ENCODE measurements at places on chromosomes 5 and 9. TPM values are rescaled to one million over a fixed set of nuclear protein-coding genes. Genes with fewer than 3 reads are reported as not detected.
A peak's percentile ranks its signal among the peaks of the same experiment; 100 is the strongest.

DNA sequence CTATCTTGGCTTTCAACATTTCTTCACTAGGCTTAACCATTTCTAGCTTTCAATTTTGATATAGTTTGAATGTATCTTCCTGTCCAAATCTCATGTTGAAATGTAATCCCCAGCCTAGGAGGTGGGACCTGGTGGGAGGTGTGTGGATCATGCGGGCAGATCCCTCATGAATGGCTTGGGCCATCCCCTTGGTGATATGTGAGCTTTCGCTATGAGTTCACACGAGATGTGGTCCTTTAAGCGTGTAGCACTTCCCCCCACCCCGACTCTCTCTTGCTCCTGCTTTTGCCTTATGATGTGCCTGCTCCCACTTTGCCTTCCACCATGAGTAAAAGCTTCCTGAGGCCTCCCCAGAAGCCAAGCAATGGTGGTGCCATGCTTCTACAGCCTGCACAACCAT is 40.6 kb downstream of the PHAX start:
- DNase-seq = no peak

GRCh38 chr9:114235033-114235661 is 79.8 kb downstream of the COL27A1 start:
- no peak for DNase-seq

- no peak for DNase-seq
Observed at GRCh38 chr5:154788212-154788611, 33.0 kb downstream of the LARP1 start.

DNA sequence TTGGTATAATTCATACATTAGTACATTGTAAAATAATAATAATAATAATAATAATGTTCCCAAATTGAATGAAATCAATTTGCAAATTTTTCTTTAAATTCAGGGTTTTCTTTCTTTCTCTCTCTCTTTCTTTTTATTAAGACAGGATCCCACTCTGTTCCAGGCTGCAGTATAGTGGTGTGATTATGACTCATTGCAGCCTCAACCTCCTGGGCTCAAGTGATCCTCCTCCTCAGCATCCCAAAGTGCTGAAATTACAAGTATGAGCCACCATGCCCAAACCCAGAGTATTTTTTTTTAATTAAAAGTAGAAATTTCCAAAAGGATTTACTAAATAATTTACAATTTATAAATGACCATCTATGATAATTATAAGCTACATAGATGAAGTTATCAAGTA is 117.7 kb downstream of the HOMER1 start:
- DNase-seq = no peak

GRCh38 chr9:106962615-106963363 is 99.8 kb downstream of the ZNF462 start:
- no peak for DNase-seq

GRCh38 chr9:137534256-137535119 is 15.7 kb downstream of the PNPLA7 start:
- DNase-seq = peak; percentile 64

DNA sequence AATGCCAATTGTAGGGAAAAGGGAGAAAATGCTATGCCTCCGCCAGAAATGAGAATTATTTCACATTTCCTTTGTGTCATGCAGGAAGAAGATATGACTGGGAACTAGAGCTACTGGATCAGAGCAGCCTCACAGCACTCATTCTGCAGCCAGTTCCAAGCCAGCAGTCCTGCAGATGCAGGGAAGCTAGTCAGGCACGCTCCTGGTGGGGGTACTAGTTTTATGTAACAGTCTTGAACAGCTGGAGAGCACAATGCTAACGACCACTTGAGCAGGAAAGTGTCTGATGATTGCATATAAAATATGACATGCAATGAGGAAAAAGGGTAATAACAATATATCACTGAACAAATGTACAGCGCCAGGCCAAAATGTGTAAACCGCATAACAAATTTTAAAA is 21.7 kb downstream of the CDH10 start:
- no peak for DNase-seq

DNA sequence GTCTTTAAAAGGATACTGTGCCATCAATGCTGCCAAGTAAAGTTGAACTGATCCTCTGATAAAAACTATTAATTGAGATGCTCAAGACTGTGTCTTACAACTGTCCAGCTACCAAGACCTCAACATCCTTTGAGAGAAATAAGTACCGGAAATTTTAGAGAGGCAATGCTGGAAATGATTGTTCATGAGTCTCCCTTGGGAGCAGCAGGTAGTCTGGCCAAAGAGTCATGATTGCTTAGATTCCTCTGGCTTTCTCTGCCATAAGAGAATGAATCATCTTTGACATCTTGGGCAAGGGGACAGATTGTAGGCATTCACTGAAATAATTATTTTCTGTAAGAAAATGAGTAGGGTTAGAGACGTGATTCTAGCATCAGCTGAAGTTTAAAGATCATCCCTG is 466.6 kb upstream of the DAB2 start:
- DNase-seq = no peak

GRCh38 chr5:118889165-118889564 is 99.2 kb downstream of the DTWD2 start:
- DNase-seq = no peak

GRCh38 chr9:2919347-2919746 is 75.5 kb upstream of the PUM3 start:
- no peak for DNase-seq

DNA sequence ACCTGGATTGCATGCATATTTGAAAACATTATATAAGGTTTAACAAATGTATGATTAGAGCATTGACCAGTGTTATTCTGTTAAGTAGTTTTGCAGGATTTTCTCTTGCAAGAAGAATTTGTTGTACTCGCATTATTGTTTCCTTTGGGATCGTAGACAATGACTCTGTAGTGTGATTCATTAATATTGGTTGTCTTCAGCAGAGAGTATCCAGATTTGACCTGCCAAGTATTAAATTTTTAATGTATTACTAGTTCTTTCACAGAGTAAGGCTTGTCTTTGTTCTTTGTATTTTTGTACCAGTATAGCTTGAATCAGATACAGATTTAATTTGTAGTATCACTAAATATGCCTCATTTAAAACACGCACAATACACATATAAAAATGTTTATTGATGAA is 155.0 kb downstream of the PBX3 start:
- DNase-seq = no peak

DNA sequence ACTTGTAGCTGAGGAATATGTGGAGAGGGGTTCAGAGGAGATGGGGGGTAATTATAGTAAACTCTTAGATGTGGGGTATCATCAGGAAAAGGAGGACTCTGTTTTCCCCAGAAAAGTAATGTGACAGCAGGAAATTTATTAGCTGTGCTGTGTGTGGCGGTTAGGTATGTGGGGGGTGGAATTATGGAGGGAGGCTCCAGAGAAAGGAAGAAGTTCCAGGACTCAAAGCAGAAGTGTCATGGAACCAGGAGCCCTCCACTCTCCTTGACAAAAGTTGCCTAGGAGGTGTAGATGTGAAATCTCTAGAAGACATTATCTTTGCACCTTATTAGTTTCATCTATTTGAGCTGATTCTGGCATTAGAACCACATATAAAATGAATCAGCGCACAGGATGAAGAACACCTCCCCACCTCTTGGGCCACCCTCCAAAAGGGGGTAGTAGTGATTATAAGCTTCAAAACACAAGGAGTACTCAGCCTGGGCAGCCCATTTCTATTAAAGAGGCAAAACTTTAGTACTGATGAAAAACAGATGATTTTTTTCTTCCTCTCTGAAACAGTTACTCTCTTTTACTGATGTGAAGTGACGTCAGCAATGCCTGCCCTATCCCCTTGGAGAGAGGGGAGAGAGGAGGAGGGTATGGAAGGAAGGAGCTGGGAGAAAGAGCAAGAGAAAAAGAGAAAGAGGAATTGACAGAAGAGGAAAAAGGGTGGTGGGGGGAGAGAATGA is 18.2 kb downstream of the NR2F1 start:
- DNase-seq = no peak

- DNase-seq = peak; percentile 0
Observed at GRCh38 chr5:58046371-58046770, 413.5 kb downstream of the PLK2 start.

- DNase-seq = no peak
Observed at GRCh38 chr5:78293851-78294247, 649 bp downstream of the AP3B1 start.

GRCh38 chr9:15086778-15087324 is 176.6 kb upstream of the FREM1 start:
- DNase-seq = no peak

DNA sequence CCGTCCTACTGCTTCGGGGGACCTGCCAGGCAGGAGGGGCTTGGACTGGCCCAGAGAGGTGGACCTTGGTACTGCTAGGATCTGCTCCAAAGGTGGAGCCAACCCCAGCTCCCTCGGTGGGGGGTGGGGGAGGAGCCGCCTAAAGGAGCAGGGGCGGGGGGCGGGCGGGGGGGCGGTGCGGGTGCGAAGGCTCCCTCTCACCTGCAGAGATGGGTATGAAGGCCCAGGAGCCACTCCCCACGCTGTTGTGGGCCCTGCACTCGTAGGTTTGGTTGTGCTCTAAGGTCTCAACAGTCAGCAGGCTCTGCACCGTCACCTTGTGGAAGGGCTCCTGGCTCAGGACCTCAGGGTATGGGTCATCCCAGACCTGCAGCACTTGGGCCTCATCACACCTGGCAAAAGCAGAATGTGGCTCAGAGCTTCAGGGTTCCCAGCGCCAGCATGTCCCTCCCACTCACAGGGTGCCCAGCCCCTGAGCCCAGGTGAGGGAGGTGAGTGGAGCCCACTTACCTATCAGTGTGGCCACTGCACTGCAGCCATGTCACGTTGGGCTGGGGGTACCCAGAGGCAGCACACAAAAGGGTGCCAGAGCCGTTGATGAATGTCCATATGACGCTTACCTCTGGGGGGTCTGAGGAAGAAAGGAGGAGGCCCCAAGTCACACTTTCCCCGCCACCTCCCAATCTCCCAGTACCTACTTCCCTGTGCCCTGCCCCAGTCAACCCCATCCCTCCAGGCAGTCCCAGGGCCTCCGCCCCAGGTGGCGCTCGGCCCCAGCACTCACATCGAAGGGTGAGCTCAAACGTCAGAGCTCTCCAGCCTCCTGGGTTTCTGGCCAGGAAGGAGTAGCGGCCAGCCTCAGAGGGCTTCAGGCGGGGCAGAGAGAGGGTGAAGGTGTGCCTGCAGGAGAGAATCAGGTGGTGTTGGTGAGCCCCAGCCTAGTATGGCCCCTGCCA is 16.4 kb downstream of the CSF1R start:
- no peak for DNase-seq

DNA sequence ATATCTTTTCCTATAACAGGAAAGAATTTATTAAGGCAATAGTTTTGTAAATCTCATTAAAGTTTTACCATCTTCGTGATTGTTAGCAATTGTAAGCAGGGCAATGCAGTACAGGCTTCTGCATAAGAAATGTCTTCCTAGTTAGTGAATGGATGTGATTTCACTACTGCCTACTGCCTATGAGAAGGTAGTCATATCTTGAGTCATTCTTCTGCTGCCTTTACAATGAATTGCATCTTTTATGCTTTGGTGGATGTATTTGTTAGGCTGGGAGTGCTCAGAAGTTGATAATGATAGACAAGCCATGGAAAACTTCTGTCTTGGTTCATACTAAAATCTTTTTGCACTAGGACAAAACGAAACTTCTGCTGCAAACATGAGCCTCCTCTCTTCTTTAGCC is 128.0 kb downstream of the ADAMTSL1 start:
- DNase-seq = no peak

- no peak for DNase-seq
Observed at GRCh38 chr5:57950616-57951228, 468.1 kb upstream of the ACTBL2 start.

- DNase-seq = no peak
Observed at GRCh38 chr5:132758451-132758850, 11.2 kb downstream of the CCNI2 start.

GRCh38 chr5:95447961-95448360 is 56.8 kb downstream of the FAM81B start:
- DNase-seq = no peak

C5orf58 gene
- total RNA-seq = not detected

AKNA gene
- total RNA-seq = 2.3 TPM

IRX2 gene
- total RNA-seq = not detected

ZNF782 gene
- 1.5 TPM for total RNA-seq

PCDHB2 gene
- 26.2 TPM for total RNA-seq

GLDC gene
- not detected for total RNA-seq

INIP gene
- 34.7 TPM for total RNA-seq

NEURL1B gene
- total RNA-seq = 1.6 TPM

CMBL gene
- total RNA-seq = 21.4 TPM

Data from H4 (cell line).